Adrenal gland (tissue), 19 donors: ENCODE measurements at places on chromosomes 16 and 17. TPM values are rescaled to one million over a fixed set of nuclear protein-coding genes. Genes with fewer than 3 reads are reported as not detected.

PRSS33 gene
- polyA plus RNA-seq = not detected

CTRB2 gene
- 2.5 TPM for polyA plus RNA-seq

- no peak for DNase-seq
These were observed 19.7 kb downstream of the DHRS7B start for GRCh38 chr17:21146362-21147015.

CRISPLD2 gene
- polyA plus RNA-seq = 21.0 TPM

GRCh38 chr17:73228748-73229236 lies 32.9 kb downstream of the CPSF4L start:
- DNase-seq = peak; percentile 82

C16orf87 gene
- 2.3 TPM for polyA plus RNA-seq

DNA sequence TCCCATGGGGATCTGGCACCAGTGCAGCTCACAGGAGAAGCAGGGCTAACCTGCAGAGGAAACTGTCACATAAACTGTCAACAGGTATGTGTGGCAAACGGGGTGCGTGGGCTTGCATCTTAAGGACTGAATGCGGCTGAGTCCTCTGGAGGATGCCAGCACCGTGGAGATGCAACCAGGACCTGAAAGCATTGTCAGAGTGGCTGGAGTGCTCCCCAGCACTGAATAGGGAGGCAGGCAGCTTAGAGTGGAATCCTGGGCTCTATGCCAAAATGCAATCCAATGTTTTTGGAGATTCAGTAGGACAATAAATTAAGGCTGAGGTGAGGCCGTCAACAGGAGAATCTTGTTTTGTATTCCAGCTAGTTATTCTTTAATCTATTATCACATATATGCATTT lies 21.3 kb upstream of the SALL1 start:
- DNase-seq = no peak

DNA sequence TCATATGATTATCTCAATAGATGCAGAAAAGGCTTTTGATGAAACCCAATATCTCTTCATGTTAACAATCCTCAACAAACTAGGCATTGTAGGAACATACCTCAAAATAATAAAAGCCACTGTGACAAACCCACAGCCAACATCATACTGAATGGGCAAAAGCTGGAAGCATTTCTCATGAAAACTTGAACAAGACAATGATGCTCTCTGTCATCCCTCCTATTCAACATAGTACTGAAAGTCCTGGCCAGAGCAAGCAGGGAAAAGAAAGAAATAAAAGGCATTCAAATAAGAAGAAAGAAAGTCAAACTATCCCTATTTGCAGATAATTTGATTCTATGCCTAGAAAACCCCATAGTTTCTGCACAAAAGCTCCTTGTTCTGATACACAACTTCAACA lies 999.2 kb upstream of the GOT2 start:
- no peak for DNase-seq

RCVRN gene
- not detected for polyA plus RNA-seq

TBC1D3I gene
- polyA plus RNA-seq = 1.4 TPM

GRCh38 chr17:32206861-32207260 lies 58.8 kb upstream of the RHBDL3 start:
- DNase-seq = no peak

- no peak for DNase-seq
These were observed 134.9 kb downstream of the SOCS1 start for GRCh38 chr16:11121083-11121608.

GRCh38 chr16:21218153-21218552 lies 6.8 kb upstream of the ZP2 start:
- DNase-seq = no peak

DNA sequence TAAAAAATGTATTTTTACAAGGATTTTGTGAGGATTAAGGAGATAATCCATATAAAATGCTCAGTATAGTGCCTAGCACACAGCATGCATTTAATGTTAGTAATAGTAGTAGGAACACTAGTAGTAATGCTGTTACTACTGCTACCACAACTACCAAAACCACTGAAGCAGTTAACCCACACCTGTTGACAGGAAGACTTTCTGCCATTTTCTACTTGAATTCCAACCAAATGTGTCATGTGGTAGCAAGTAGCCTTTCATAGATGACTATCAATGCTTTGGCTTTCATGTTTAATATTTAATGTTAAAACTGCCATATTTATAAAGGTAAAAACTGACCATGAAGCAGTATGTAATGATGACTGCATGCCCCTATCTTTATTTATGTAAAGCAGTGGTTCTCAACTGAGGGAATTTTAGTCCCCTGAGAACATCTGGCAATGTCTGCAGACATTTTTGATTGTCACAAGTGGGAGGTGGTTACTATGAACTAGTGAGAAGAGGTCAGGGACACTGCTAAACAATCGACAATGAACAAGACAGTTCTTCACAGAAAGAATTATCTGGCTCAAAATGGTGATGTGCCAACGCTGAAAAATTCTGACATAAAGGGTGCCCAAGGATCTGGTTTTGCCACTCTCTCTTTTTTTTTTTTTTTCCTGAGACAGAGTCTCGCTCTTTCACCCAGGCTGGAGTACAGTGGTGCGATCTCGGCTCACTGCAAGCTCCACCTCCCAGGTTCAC lies 89.4 kb downstream of the ITFG1 start:
- DNase-seq = no peak

HP gene
- polyA plus RNA-seq = 18.3 TPM

PRR35 gene
- not detected for polyA plus RNA-seq

DNA sequence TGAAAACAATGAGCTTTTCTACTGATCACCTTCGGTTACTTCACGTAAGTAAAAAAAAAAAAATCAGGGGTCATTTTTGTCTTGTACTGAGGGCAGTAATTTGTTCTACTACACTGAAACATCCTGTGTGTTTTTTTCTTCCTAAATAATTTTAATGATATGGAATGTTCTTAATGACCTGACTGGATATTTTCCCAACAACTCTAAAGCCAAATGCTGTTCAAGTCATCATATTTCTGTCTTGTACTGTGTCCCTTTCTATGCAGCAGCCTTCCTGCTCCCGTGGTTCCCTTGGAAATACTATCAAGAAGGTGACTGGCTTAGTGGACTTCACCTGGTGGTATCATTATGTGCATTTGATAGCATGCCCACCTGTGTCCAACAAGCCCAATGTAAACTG lies 10.8 kb upstream of the CDR2 start:
- no peak for DNase-seq

TMEM94 gene
- polyA plus RNA-seq = 134 TPM

GRCh38 chr17:51355441-51356410 lies 95.4 kb downstream of the UTP18 start:
- DNase-seq = no peak

DNA sequence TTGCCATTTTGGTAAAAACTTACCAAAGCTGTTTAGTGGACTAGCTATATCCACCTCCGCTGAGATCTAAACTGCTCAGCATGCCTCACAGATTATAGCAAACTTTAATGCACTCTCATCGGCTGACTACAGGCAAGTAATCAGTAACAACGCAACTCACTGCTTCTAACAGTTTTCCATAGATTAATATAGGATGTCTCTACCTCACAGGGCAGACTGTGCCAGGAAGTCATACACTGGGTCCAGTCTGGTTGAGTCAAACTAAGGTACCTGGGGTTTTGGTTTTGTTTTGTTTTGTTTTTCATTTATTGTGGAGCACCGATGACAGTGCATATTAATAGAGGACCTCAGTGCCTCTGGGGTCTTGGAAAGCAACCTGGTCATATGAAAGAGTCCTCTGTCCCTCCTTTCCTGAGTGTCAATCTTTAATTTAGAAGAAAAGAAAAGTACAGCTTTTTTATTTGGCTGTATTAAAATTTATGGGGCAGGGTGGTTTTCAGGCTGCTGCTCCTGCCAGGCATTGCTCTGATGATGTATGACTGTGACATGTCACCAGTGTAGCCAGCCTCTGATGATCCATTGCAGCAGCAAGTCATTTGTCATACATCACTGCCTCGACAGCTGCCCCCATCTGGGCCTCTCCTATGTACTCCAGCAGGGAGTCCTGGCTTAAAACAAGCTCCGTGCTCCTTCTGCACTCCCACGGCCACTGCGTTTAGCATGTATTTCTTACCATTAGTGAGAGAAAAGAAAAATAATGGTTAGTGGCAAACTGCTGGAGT lies 854.1 kb downstream of the KCNJ2 start:
- DNase-seq = no peak

GRCh38 chr16:25140459-25140858 lies 28.9 kb downstream of the LCMT1 start:
- DNase-seq = no peak

DNA sequence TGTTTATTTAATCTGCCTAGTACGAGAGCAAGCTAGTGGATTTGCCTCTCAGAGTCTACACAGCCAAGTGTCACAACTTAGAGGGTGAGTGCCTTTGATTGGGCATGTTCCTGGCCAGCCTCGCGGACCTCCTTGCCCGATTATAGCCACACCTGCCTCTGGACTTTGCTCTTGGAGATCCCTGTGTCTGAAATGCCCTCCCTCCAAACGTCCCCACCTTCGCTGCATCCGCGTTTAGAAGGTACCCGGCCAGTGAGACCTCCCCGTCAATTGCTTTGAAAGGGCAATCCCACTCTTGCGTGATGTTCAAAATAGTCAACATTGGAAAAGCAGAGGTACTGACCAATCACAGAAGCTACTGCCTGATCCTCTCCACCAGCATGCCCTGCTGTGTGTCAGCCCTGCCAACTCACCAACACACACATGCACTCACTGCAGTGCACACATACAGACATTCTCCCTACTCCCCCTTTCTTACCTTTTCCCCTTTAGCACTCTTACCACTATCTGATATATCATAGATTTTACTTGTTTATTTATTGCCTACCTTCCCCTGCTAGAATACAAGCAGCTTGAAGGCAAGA lies 6.5 kb upstream of the SDK2 start:
- no peak for DNase-seq

BORCS6 gene
- polyA plus RNA-seq = 5.0 TPM

GRCh38 chr17:49180303-49180702 lies 30.1 kb downstream of the GNGT2 start:
- peak; percentile 82 for DNase-seq

GRCh38 chr17:75044716-75045115 lies 2.1 kb downstream of the ATP5PD start:
- no peak for DNase-seq

- peak; percentile 16 for DNase-seq
These were observed 50.2 kb downstream of the WSB1 start for GRCh38 chr17:27343977-27344607.

DNA sequence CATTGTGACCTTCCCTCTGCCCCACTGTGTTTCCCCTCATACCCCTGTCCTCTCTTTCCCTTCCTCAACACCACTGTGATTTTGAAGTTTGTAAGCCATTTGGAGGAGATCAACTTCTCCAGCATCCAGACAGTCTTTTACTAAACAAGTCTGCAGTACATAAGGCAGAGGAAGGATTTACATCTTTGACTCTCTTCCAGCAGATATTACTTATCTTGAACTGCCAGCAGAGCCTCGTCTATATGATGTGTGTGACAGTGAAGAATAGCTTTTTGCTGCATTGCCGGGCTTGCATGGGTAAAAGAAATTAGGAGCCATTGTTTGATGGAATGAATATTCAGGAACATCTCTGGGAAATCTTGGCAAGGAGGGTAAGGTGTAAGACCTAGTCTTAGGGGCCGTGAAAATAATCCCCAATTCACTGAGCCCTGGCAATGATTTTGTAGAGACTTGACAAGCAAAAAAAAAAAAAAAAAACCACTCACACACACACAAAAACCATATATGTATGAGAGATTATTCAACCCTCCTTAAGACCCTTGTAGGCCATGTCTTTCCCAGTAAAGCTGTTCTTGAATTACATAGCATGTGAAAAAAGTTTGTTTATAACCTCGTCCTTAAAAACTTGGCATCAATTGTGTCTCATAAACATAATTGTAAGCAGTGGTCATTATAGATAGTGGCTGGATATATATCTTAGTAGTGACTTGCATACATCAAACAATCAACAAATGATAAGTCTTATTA lies 903.9 kb downstream of the CDH11 start:
- DNase-seq = no peak
